ENCODE measurements at places on chromosomes 2 and 18.

DNA sequence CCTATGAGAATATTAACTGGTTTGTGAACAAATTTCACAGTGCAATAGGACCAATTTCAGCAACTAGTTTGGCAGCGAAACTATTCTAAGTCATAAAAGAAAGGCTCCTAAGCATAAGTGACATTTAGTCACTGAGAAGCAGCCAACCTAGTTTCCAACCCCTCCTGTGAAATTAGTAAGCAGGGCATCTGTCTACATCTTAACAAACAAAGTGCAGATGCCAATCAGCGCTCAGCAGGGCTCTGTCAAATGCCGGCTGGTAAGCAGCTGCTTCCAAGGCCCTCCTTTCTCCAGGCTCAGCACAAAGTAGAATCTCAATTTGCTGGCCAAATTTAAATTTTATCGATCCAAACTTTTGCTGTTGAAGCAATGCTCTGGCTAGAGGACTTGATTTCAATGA, 124.7 kb downstream of the ICOS start:
- DNase-seq: no peak

DNA sequence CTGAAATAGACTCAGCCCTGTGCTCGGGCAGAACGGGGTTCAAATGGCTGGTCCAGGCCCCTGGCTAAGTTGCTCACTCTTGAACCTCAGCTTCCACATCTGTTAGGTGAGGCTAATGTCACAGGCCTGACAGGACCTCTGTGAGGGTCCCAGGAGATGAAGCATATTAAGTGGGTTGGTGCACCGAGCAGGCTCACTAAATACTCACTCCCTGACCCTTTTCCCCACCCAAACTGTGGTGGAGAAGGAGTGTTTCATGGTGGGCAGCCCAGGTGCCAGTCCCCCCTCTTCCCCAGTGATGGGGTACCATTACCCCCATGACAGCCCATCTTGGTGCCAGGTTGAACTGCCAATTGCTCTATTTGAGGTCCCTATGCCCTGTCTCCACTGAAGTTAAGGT, 286.0 kb downstream of the MYCN start:
- no peak for DNase-seq

GRCh38 chr2:100145893-100146656, 3.7 kb upstream of the AFF3 start:
- DNase-seq: no peak

- no peak for DNase-seq
Measured at GRCh38 chr2:61707984-61708852, 145.6 kb downstream of the FAM161A start.

- no peak for DNase-seq
Measured at GRCh38 chr2:70703900-70704549, 64.0 kb downstream of the ADD2 start.

DNA sequence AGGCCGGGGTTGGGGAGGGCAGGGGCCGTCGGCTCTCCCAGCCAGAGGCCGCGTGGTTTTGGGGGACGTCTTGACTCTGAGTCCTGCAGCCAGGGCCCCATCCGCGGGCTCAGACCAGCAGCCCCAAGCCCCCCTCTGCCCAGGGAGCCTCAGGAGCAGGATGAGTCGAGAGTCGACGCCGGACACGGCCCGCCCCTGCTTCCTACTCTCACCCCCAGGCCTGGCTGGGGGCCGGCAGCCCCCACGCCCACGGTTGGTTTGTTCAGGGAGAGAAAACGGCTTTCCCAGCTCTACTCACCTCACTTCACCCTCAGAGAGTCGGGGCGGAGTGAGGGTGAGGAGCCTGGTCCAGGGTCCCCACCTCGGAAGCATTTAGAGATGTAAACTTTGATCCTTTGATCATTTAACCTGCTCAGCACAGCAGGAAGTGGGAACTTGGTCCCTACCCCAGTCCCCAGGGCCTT, 6.9 kb downstream of the SNORC start:
- no peak for DNase-seq

DNA sequence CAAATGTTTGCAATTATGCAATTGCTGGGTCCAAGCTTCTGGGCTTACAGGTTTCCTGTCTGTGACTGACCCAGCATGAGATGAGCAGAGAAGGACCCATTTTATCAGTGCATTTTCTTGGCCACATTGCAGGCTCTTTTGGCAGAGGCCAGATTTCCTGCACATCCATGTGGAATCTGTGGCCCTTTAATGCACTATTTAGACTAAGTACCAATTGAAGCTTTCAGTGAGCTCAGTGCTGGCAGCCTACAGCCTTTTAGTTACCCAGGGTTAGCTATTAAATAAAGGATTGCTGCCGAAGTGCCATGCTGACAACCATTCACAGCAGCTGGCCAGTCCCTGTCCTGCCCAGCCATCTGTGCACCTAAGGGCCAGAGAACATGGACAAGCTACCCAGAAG, 165.0 kb downstream of the ANKRD30B start:
- DNase-seq: no peak

DNA sequence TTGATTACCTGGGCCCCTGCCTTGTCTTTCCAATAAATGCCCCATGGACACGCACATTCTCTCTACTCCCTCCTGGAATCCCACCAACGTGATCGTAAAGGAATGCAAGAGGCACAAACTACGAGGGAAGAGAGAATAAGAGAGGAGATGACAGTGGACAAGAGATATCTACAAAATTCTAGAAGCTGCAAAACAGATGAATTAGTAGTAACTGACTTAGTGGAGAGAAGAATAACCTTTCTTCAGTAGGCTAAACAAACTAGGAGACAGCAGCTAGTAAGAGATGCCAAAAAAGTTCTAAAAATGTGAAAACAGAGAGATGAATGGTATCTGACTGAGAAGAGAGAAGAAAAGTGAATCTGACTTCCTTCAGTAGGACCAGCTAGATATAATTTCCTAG, 43.5 kb upstream of the MYCN start:
- no peak for DNase-seq

GRCh38 chr2:132627536-132627935, 42.5 kb downstream of the LYPD1 start:
- no peak for DNase-seq

GRCh38 chr18:8799596-8800441, 94.5 kb downstream of the MTCL1 start:
- no peak for DNase-seq

GRCh38 chr2:46267616-46268015, 29.6 kb upstream of the EPAS1 start:
- DNase-seq: no peak

- peak; percentile 29 for DNase-seq
Measured at GRCh38 chr2:219228911-219229304, 528 bp downstream of the ATG9A start.

DNA sequence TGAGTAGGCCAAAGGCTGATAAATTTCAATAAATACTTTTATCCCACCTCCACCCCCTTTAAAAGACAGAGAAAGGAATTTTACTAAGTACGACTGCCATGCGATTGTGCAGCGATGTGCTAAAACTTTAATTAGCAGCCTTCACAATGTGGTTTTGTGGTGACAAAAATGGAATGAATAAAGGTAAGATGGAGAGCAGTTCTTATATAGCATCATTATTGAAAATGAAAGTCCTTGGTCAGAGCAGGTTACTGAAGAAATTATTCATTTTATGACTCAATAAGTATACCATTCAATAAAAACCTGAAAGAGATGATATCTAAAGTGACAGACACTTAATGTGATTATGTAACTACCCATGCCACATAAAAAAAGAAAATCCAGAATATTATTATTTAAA, 33.2 kb upstream of the MTIF2 start:
- no peak for DNase-seq

GRCh38 chr2:98157557-98157956, 70.6 kb downstream of the VWA3B start:
- no peak for DNase-seq

DNA sequence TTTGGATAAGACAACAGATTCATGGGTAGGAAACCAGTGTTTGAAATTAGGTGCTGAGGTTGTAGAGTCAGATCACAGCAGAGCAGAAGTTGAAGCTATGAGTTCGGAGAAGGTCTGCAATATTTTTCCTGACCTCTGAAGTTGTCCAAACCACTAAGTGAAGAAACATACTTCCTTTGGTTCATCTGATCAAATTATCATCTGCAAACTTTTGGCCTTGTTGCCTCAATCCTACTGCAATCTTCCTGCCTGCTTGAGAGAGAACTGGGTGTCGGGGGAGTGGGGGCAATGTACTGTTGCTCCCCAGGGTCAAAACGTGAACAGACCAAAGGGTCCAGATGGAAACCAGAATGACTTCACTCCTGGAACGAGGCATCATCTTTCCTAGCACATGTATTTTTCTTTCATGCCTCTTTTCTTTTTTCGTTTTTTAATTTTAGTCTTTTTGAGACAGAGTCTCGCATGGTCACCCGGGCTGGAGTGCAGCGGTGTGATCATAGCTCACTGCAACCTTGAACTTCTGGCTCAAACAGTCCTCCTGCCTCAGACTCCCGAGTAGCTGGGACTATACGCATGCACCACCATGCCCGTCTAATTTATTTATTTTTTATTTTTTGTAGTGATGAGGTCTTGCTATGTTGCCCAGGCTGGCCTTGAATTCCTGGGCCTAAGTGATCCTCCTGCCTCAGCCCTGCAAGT, 42.7 kb downstream of the RAB31 start:
- DNase-seq: no peak

DNA sequence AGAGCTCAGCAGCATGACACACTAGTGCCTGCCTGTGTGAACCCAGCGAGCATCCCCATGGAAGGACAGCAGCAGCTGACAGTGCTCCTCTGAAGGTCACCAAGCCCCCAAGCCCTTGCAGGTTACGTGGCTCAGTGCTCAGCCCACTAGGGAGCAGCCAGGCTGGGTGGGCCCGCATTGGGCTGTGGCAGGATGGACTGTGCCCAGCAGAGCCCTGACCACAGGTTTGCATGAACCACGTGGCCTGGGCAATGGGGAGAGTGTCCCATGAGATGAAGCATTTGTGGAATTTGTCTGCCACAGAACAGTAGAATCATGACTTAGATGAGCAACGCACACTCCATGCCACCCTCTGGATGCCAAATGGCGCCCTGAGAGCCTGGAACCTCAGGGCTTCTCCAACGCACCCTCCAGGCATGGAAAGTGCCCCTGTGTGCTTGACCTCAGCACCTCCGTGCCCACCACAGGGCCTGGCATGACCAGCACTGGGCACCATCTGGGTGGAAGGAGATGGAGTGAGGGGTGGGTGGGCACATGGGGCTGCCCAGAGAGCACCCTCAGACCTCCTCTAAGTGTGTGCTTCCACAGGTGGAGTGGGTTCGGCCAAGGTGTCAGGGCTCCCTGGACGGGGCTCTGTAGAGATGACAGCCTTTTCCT, 216.1 kb upstream of the RAB6C start:
- DNase-seq: no peak

DNA sequence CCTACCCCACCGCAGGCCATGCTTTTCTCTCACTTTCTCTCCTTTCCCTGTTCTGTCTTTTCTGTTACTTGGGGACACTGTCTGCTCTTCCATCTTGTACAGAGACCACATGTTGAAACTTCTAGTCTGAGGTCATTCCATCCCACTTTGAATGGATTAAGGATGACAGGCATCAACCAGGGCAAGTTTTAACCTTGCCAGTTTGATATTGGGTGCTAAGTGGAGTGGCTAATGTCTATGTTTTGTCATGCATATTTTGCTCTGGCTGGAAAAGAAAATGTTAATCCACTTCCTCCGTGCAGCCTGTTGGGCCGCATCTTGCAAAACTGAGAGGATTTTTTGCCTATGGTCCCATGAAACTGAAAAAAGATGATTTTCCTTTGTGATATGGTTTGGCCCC, 205.5 kb upstream of the SESTD1 start:
- no peak for DNase-seq

- DNase-seq: no peak
Measured at GRCh38 chr2:73851274-73851673, 22.5 kb downstream of the STAMBP start.

DNA sequence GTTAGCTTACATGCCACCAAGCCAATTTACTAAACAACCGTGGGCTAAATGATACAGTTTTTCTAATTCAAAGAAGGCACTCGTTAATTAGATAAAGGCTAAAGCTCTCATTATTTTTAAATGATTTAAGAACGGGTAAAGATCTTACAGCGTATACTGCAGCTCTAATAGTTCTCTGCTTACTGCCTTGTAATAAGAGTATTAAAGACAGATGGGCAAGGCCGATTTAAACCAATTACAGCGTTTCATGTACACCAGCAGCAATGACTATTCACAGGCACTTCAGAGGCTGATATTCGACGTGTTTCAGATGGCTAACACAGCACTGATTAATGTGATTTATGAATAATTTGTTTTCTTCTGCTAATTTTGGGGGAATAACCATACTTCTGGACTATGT, 259.3 kb downstream of the ZNF407 start:
- no peak for DNase-seq

DNA sequence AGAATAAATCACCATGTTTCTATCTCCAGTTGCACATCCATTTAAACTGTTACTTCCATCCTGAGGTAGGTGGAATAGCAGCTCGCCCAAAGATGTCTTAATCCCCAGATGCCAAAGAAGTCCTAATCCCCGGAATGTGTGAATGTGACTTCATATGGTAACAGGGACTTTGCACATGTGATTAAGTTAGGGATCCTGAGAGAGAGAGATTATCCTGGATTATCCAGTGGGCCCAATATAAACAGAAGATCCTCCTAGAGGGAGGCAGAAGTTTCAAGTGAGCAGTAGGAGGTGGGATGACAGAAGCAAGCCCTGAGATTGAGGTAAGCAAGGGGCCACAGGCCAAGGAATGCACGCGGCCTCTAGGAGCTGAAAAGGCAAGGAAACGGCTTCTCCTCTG, 19.8 kb downstream of the CREG2 start:
- no peak for DNase-seq

DNA sequence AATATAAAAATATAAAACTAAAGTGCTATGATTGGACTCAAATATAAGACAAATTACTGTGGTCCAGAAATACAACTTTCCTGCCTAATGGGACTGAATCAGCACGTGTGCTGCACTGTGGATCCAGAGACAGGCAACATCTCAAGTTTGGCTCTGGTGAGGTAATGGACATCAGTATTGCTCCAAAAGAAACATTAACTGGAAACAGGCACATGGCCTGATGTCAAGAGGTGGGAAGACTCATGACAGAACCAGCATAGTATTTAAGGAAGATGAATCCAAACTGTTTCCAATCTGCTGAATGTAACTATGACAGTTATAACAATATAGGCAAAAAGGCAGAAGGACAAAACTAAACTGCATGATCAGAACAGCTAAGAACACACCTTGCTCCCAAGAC, 354.6 kb downstream of the FSIP2 start:
- DNase-seq: no peak

GRCh38 chr2:112910219-112910618, 746 bp upstream of the IL37 start:
- DNase-seq: no peak

GRCh38 chr2:41595240-41595639, 452.6 kb upstream of the PKDCC start:
- DNase-seq: no peak

DNA sequence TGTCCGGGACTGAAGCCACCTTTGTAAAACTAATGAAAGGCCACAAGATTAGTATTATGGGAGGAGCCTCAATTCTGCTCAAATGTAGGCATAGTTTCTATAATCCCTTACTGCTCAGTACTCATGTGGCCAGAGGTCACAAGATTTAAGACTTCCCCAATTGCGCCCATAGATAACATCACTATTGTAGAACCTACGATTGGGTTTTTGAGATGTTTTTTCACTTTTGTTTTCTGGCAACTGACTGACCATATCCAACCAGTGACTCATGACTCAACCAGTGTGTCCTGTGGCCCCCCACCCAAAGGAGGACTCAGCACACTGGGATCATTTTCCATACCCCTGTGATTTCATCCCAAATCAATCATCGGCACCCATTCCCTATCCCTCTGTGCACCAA, 15.2 kb upstream of the TSPYL6 start:
- no peak for DNase-seq

GRCh38 chr2:44351088-44351487, 10.2 kb downstream of the PREPL start:
- DNase-seq: no peak

- no peak for DNase-seq
Measured at GRCh38 chr2:191032588-191033429, 18.8 kb upstream of the STAT1 start.

Data from cerebellar nuclear complex (tissue), 1 donor.